NCI-H2081 (cell line): ENCODE measurements at places on chromosomes 16 and 17.

GRCh38 chr17:2502871-2503580 lies 8.7 kb downstream of the METTL16 start:
- no peak for DNase-seq

- no peak for DNase-seq
Measured at GRCh38 chr17:2406903-2407790, 6.3 kb upstream of the MNT start.

DNA sequence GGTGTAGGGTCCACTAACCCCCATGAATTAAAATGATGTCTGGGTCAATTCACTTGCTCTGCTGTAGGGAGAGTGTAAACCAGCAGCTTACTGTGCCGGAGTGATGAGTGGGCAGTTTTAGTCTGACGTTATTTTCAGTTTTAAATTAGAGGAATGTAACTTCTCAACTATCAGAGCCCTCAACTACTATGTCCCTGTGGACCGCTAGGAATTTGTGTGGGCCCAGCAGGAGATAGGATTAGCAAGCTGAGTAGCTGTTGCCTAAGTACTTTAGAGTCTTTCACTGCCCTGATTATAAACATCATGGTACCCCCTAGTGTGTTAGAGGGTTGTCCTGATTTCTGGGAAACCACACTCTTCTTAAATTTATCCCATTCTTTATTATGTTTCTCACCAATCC lies 11.4 kb downstream of the MARVELD3 start:
- DNase-seq = no peak

DNA sequence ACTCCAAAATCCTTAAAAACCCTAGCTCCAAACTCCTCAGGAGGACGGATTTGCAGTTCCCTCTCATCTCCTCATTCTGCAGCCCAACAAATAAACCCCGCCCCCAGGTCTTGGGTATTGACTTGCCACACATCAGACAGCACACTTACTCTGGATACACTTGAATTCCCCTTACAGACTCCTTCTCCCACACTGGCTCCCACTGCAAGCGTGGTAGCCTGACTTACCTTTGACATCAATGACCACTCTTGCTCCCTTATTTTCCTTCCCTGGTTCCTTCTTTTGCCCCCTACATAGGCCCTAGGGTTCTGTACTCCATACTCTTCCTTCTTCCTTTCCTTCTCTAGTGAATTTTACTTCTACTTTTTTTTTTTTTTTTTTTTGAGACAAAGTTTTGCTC lies 7.5 kb downstream of the RFFL start:
- no peak for DNase-seq

- no peak for DNase-seq
Measured at GRCh38 chr16:74480150-74481029, 59.1 kb upstream of the CLEC18B start.

GRCh38 chr17:82031303-82031884 lies at the start of gene RAC3:
Gene RAC3, plus strand, starts transcription at chr17:82031678. Its CDS starts 84 bp downstream, at chr17:82031762.
- peak; percentile 58 for DNase-seq

DNA sequence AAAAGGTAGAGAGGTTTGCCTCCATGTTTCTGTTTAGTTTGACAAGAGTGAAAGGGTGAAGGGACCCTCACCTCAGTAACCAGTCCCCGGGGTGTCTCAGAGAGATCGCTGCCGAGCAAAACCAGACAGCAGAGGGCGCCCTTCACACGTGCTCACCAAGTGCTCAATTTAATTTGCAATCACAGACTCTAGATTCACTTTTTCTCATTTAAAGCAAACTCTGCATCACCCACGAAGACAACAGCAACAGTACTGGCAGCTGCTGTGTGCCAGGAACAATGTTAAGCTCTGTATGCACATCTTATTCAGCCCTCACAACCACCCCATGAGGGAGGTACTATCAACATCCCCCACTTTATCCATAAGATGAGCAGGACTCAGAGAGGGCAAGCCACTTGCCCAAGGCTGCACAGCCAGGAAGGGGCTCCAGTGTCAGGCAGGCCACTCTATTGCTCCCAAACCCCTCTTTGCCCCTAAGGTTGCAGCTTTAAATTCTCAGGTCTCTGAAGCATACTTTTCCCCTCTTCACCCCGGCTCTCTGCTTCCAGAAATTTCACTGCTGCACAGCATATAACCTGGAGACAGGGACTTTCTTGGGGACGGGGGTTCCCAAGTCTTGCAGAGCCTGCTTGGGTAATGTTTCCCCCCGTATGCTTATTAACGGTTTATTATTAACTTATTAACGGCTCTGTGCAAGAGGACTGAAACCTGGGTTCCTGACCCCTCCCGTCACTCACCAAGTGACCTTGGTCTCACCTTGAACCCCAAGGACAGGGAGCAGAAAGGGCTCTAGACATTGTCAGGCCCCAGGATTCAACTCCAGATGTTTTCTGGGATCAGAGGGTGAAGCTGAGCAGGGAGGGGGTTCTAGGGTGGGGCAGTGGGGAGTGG lies 70.9 kb downstream of the CNGB1 start:
- peak; percentile 44 for DNase-seq

- DNase-seq = no peak
Measured at GRCh38 chr17:68292689-68293040, 1.4 kb downstream of the ARSG start.

- DNase-seq = no peak
Measured at GRCh38 chr17:44004077-44004760, at the start of gene NAGS. Gene NAGS, plus strand, starts transcription at chr17:44004622. Its CDS starts 42 bp downstream, at chr17:44004664.

GRCh38 chr17:8921147-8921546 lies 44.4 kb downstream of the PIK3R5 start:
- no peak for DNase-seq

- DNase-seq = no peak
Measured at GRCh38 chr16:78925083-78925767, 675.3 kb downstream of the MAF start.

GRCh38 chr17:50379351-50380132 lies 6.5 kb downstream of the EME1 start:
- no peak for DNase-seq

- DNase-seq = no peak
Measured at GRCh38 chr16:73997971-73998370, 298.6 kb upstream of the PSMD7 start.

DNA sequence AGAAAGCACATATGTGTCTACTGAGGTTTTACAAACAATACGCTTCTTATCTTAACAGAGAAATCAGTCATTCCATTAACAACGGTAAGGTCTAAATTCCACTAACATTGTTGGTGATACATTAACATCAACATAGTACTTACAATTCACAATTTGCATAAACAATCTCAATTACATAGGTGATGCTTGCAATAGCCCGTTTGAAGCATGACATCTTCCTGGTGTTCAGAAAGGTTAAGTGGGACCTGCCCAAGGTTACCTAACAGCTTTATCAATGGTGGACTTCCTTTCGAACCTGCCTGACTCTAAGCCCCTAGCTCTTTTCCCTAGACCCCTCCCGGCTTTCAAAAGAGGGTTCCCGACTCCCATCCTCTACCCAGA lies 699 bp downstream of the FAM222B start:
- DNase-seq = no peak

- no peak for DNase-seq
Measured at GRCh38 chr17:688100-688989, 26.3 kb downstream of the VPS53 start.

GRCh38 chr17:29016345-29017210 lies 10.7 kb upstream of the SEZ6 start:
- no peak for DNase-seq

- DNase-seq = no peak
Measured at GRCh38 chr16:57883953-57884654, 81.8 kb upstream of the KIFC3 start.

GRCh38 chr17:41692722-41693521 lies 4.2 kb downstream of the EIF1 start:
- no peak for DNase-seq

DNA sequence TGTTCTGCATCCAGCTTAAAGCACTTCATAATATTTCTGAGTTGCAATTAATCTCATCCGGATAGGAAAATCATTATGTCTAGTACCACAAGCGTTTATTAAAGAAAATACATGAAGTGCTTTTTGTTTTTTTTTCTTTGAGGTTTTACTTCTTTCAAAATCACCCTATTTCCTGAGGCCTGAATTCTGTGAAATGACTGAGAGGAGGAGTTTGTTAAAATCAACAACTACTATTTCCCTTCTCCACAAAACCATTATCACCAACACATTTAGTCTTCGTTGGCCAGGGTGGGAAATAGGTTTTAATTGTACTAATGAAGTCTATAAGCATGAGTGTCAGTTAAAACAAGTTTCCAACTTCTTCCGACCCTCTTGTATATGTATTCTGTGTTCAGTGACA lies 50.7 kb upstream of the ADCY7 start:
- DNase-seq = no peak

DNA sequence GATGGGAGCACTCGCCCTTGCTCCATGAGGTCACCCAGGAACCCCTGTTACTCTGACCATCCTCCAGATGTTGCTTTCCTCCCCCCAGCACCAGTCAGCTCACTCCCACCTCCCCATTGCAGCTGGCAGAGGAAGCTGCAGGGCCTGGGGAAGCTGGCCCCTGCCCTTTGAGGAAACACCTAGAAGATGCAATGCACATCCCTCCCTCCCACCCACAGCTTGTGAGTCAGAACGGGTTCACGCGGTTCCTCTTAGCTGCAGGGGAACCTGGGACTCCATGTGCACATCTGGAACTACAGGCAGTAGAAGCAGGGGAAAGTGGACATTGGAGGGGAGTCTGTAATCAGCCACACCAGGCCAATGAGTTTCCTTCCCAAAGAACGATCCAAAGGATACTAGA lies 96.9 kb downstream of the KATNIP start:
- no peak for DNase-seq

DNA sequence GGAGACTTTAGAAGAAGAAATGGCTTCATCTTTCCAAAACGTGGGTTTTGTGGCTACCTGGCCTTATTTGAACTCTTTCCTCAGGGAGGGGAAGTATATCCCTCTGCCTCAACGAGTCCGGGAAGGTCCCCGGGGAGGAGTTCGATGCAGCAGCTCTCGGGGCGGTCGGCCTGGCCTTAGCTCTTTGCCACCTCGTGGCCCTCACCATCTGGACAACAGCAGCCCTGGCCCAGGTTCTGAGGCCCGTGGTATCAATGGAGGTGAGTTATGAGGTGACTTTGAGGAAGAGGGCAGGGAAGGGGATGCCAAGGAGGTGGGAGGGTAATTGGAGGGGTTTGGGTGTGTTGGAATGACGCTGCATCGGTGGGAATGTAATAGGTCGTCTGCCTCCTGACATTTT lies 7.7 kb downstream of the ATXN2L start:
- no peak for DNase-seq

DNA sequence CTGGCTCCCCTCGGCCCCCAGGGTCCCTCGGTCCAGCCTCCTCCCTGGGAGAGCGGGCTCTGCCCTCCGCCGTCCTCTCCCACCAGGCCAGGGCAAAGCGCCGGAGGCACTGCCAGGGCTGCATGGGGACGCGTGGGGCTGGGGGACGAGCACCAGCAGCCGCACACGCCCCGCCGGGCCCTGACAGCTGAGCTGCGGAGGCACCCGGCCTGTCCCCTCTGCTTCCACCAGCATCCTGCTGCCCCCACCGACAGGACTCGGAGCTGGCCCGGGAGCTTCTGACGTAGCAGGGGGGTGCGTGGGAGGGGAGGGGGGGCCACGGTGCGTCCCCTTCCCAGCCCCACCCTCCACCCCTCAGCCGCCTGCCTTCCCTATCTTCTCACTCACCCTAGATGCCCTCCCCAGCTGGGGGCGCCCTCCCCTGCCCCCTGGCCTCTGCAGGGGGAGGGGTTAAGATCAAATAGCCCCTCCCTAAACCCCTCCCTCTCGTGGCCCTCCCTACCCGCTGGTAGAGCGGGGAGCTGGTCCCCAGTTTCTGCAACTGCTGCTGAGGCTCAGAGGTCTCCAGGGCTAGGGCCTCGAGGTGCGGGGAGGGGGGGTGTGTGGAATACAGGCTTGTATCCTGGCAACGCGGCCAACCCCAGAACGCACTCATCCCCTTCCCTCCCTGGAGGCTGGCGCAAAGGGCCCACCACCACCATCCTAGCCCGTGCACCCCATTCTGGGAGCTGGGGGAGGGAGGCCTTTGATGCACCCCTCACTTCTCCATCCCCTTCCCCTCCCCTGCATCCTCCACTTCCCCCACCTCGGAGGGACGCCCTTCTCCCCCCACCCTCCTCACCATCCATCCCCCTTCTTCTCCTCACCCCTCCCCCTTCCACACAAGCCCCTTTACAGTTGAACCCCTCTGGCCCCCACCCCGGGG lies 1.0 kb downstream of the SRCIN1 start:
- no peak for DNase-seq

GRCh38 chr16:63312346-63312745 lies 1276.1 kb upstream of the CDH8 start:
- no peak for DNase-seq

- DNase-seq = no peak
Measured at GRCh38 chr17:751269-752001, 629 bp downstream of the GEMIN4 start.

DNA sequence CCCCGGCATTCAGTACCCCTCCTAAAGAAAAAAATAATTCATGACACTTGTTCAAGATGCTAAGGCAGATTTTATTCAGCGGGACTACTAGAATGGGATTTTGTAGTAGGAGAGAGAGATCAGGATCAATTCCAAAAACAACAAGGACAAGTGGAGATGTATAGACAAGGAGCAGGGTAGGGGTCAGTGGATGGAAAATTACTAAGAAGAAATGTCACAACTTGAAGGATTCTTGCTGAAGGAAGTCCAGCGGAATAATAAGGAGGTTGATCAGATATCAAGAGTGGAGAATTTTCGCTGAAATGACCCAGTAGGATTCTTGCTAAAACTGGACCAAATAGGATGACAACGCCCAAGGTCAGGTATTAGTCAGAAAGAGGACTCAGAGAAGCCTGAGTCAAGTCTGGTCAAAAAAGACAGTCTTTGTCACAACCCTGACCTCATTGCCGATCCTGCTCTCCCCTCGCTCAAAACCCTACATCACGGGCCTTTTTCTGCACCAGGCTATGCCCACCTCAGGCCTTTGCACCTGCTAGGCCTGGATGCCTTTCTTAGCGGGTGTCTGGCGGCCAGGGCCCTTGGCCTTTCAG lies 36.9 kb downstream of the MMD start:
- no peak for DNase-seq

DNA sequence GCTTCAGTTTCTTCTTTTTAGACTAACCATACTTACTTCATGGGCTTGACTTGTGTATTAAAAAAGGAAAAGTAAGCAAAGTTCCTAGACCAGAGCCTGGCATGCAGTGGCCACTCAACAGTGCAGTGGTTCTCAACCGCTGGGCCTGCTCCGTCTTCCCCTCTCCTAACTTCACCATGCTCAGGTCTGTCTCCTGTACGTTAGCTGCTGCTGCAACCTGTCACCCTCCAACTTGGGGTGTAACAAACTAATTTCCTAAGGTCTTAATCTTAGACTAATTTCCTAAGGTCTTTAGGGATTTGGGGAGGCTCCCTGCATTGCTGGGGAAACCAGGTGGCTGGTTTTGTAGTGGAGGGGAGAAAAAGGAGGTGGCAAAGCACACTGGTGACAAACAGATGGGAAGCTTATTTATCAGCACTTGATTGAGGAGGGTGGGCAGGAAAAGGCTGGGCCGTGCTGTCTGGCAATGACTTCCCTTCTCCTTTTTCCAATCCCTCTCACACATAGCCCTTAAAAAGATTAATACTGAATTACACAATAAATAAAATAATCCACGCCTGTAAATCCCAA lies 2.2 kb upstream of the ARL4D start:
- no peak for DNase-seq

GRCh38 chr17:60151355-60151754 lies 1.6 kb downstream of the CA4 start:
- DNase-seq = no peak
